ENCODE measurements at places on chromosomes 2 and 18.

- DNase-seq = no peak
Measured at GRCh38 chr2:38723173-38723572, 28.0 kb downstream of the SRSF7 start.

DNA sequence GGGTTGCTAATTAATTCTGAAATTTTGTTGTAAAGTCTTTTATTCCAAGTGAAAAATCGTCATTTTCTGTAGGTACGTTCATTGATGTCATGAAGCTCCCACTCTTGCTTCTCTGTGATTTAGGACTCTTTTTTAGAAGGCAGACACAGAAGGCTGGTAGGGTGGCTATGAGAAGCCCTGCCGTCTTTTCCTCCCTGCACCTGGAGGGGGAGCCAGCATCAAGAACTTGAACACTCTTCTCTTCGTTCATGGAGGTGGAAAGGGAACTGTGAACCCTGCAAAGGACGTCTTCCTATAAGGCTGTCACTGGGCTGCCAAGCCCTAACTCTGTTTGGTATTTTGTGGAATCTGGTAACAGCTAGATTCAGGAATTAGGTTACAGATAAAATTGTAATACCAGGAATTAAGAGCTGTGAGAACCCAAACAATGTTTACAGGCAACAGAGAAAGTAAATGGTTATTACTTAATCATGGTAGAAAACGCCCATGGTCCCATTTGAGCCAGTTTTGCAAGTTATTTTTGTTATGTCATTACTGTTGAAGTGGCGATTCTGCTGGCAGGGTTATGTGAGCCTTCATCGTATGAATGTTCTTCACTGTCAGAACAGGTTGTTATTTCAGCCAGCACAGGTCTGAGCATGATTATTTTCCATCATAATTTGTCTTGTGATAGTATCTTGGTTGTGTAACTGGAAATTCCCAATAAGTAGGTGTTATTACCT lies 112.2 kb downstream of the OSBPL6 start:
- no peak for DNase-seq

- DNase-seq = no peak
Measured at GRCh38 chr2:180208841-180209240, 201.7 kb upstream of the CWC22 start.

GRCh38 chr2:224110811-224111210 lies 71.7 kb upstream of the SERPINE2 start:
- no peak for DNase-seq

- DNase-seq = no peak
Measured at GRCh38 chr2:186422226-186422625, 63.8 kb upstream of the ZC3H15 start.

- DNase-seq = no peak
Measured at GRCh38 chr2:42123426-42123825, 45.7 kb upstream of the EML4 start.

DNA sequence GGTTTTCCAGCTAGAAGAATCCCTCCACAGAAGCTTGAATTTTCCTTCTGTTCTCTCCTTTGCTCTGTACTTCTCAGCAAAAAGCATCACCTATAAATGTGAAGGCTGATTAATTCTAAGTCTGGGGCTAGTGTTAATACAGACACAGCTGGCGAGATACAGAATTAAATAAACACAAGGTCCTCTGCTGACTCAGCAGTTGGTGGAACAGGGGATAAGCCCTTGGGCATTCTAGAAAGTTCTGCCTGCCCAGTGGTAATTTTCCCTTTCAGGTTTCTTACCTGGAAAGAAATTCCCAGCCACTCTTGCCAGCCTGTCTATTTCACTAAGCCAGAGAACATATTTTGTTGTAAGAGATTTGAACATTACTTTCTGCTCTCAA lies 175.3 kb upstream of the MSH6 start:
- DNase-seq = no peak

DNA sequence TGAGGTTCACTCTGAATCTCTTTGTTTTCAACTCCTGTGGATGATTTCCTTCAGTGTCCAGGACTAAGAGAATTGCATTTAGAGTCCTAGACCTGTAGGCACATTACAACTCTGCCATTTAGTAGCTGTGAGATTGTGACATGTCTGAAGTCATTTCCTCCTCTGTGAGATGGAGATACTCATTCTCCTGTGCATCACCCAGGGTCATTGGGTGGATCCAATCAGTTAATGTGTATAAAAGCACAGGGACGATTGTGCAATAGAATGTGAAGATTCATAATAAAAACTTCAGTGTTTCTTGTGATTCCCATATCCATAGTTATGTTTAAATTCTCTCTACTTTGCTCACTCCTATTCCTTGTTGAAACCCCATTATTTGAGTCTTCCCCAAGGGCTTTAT lies 113.6 kb downstream of the DIS3L2 start:
- no peak for DNase-seq

- DNase-seq = no peak
Measured at GRCh38 chr18:26017929-26018328, 72.5 kb downstream of the SS18 start.

DNA sequence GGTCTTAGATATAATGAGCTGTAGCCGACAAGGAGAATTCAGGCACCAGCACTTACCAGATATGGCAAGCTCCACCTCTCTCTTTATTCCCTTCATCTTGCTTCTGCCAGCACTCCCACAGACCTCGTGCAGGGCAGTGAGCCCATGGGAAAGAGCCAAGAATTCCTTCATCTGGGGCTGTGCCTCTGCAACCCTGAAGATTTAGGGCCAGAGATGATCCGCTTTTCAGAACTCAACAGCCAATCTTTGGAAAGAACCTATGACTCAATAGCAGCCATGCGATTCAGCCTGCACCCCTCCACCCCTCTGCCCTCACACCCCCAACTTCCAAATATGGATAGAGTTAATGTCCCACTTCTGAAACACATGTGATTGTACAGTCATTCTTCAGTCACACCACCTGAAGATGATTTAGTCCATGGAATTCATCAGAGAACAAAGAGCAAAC lies 533.7 kb upstream of the TNP1 start:
- no peak for DNase-seq

DNA sequence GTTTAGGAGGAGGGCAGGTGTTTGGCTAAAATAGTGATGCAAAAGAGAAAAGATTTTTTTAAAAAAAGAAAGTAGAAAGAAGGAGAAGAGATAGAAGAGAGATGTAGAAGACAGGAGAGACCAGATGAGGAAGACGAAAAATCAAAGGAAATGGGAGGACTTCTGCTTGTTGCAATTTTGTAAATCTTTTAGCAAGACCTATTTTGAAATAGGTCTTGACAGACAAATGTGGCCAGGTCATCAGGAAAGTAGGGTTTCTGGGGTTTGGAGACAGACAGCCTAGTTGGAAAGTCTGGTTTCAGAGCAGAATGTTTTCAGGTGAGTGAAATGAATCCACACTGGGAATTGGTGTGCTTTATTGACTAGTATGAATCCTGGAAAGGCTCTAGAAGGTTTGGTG lies 104.5 kb upstream of the CAVIN2 start:
- no peak for DNase-seq

DNA sequence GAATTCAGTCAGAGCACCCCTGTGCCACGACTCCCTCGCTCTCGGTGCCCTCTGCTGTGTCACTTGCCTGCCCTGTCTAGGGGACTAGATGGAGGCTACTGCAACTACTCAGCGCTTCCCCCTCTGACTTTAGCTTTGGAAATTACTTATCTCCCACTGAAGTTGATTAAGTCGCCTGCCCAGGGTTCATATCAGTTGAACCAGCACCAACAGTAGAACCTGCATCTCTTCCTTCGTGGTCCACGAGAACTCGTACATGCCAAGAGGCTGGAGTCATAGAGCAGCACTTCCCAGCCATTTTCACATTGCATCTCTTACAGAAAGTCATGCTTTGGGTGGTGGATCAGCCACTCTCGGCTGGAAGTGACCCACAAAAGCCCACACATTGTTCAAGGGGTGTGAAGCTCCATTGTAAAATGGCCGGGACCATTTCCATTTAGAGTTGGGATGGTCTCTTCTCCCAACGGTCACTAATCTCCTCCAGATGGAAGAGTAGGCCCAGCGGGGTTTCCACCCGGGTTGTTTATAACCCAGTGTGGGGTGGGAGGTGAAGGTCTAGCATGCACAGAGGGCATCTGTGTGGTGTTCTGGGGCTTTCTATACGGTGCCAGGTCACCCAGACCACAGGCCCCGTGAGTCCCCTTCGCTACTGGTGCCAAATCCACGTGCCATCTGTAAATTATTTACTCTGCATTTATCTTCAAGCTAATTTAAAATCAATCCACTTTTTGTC lies 38.0 kb downstream of the STEAP3 start:
- DNase-seq = no peak

- no peak for DNase-seq
Measured at GRCh38 chr18:11981543-11982366, 448 bp downstream of the IMPA2 start.

DNA sequence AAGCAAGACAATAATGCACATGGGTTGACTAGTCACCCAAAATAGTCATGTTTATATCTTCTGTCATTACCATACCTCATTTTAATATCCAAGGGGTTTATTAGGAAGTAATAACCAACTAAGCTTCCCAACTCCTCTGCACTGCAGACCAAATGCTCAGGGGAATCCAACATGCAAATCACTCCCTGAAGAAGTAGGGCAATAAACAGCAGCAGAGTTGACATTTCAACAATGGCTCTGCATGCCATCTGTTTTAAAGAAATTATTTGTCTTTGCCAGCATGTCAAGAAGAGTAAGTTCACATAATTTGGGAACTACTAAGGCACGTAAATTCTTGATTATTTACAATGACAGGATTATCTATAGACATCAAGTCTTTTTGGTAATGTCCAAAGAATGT lies 84.4 kb upstream of the LYPD1 start:
- no peak for DNase-seq

- no peak for DNase-seq
Measured at GRCh38 chr2:36409935-36410334, 54.4 kb downstream of the CRIM1 start.

GRCh38 chr2:169664600-169664977 lies 29.6 kb downstream of the CFAP210 start:
- DNase-seq = no peak

DNA sequence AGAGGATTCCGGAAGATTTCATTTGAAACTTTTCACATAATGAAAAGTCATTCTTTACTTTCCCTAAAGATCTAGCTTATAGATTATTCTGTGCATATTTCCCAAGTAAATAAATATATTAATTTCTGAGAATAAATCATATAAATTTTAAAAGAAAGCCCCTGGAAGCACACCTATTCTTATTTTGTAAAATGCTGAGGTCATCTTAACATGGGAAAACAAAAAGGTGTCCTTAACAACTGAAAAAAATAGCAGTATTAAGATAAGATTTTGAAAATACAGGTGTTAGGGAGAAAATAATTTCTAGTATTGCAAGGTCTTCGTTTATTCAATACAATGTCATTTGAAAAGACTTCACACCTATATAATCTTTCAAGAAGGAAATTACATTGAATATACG lies 567.5 kb upstream of the CHAC2 start:
- DNase-seq = no peak

- no peak for DNase-seq
Measured at GRCh38 chr18:46360102-46360699, 256.0 kb downstream of the HAUS1 start.

- DNase-seq = no peak
Measured at GRCh38 chr2:232527905-232528470, 2.0 kb downstream of the CHRND start.

DNA sequence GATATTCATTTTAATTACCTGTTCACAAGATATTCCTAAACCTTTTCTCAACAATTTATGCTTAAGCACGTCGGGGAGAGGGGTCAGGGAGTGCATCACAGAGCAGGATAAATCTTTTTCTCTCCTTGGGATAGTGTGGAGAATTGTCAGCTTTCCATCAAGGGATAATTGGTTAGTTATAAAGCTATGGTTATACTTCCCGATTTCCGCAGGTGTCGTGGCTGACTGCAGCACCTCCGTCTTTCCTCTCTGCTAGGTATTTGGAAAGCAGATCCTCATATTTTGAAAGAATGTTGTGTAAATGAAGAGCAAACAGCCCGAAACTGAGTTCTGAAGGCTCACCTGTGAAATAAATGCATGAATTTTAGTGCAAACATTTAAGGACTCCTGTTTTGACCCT lies 778 bp downstream of the DYNC2LI1 start:
- DNase-seq = no peak

- no peak for DNase-seq
Measured at GRCh38 chr18:79429785-79430281, 34.1 kb downstream of the NFATC1 start.

- no peak for DNase-seq
Measured at GRCh38 chr18:9822587-9823185, 63.1 kb upstream of the TXNDC2 start.

- no peak for DNase-seq
Measured at GRCh38 chr18:3236470-3236869, 11.1 kb upstream of the MYL12A start.

- no peak for DNase-seq
Measured at GRCh38 chr2:119598596-119599263, 54.5 kb downstream of the CFAP221 start.

- DNase-seq = no peak
Measured at GRCh38 chr2:239496700-239497099, 95.9 kb upstream of the HDAC4 start.

Measured in stimulated activated CD8-positive, alpha-beta memory T cell treated with anti-CD3 and anti-CD28 coated beads, Interleukin-15, amount 100 ng/mL, for 4 hours (primary cell).